ENCODE measurements at places on chromosomes 16 and 17.

DNA sequence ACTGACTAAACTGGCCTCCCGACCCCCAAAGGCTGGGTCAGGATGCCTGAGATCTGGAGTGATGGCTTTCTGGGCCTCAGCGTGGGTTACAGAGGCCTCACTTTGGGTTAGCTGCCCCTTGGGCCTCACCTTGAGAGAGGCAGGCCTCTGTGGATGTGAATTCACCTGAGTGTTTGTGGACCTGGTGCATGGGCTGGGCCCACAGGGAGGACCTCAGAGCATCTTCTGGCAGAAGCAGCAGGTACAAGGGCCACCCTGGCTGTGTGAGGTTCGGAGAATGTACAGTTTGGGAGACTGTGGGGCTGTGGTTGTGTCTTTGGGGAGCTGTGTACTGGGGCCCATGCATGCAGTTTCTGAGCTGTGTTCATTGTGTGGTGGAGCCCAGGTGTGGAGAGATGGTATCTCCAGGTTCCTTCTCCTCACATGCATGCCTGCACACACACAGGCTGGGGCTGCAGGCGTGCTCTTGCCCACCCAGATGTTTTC lies 18.3 kb downstream of the RARA start:
- DNase-seq, result no peak

GRCh38 chr17:72358465-72358864 lies 237.6 kb downstream of the SOX9 start:
- DNase-seq, result no peak

- no peak for DNase-seq
These were observed 922 bp downstream of the FBXL19 start for GRCh38 chr16:30924076-30924912.

DNA sequence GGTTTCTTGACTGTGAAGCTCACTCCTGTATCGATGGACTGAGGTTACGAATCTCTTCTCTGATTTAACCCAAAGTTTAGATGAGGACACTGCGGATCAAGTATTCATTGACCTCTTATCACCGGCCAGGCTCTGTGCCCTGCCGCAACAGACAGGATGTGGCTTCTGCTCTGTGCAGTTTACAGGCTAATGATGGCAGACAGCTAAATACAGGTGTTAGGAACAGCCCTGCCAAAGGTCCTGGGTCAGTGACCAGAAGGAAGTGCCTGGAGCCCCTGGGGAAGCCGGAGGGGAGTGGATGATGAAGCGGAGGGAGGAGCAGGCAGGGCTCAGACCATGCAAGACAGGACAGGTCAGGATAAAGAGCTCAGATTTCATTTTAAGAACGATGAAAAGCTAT lies 44.4 kb downstream of the HAPSTR1 start:
- no peak for DNase-seq

GRCh38 chr17:80095038-80095843 lies 6.1 kb upstream of the GAA start:
- DNase-seq, result no peak

DNA sequence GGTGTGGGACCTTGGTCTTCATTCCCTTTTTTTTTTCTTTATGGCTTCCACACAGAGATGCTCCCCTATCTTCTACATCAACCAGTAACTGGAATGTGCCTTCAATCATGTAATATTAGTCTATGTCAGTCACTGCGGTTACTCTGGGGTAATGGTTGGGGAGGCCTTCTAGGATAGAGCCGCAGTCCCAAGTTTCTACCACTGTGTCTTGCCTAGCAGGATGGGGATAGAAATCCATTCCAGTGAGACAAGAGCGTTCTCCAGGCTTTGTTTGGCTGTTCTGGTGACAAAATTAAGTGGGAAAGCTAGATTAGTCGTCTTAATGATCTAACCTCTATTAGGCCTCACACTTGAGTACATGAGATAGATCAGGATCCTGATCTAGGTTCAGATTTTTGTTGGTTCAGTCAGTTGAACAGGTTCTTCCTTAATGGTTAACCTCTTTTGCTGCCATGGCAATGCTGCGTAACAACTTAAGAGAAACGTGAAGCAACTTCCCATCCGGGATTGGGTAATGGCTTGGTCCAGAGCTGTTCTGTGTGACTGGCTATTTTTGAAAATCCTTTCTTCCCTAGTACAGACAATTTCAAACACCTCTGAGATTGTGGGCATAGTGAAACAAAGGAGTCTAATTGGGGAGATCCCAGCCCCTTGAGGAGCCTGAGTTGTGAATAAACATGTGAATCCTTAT lies 8.7 kb downstream of the MSL1 start:
- DNase-seq, result no peak

DNA sequence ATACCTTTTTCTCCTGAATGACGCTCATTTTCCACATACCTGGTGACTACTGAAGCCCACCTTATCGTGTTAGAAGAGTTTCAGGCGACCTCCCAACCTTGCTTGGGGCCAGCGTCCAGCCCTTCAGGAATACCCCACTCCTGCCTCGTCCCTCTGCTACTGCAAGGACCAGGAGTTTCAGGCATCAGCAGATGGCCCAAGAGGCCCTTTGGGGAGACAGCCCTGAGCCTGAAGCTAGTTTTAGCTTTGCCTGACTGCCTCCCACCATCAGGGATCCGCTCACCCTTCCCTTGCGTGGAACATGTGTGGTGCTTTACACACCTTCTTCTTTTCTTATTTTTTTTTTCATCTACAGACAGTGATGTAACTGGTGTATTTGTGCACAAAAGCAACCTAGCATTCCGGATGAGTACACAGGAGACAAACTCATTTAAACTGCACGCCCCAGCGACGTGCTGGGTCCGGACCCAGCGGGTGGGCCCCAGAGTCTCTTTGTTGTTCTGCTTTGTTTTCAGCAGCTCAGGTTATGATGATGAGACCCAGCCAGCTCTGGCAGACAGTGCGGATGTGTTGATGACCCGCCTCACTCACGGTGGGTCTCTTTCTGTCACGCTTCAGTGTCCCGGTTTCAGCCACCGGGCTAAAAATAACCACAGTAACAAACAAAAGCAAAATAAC lies 242.4 kb downstream of the C16orf95 start:
- DNase-seq, result no peak

DNA sequence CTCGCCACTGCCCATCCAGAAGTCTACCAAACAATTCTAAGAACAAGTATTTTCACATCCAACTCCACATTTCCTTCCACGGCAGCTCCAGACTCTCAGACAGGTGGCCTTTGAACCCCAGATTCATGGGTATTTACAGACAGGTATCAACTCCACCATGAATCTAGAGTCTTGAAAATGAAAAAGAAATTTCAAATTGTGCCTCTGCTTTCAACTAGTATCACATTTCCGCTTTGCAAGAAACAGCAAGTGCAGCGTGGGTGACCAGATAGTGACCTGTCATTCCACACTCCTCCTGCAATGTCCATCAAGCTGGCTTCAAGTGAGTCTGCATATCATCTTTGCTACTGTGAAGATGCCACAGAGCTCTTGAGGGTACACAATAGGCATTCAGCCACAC lies 232.4 kb upstream of the RPL38 start:
- DNase-seq, result no peak

- no peak for DNase-seq
These were observed 43.0 kb upstream of the MSI2 start for GRCh38 chr17:57213180-57213825.

- no peak for DNase-seq
These were observed 55.0 kb downstream of the STH start for GRCh38 chr17:46053911-46054534.

GRCh38 chr16:50614955-50615724 lies 66.0 kb downstream of the SNX20 start:
- no peak for DNase-seq

- no peak for DNase-seq
These were observed 376 bp upstream of the STAC2 start for GRCh38 chr17:39225959-39226683.

- DNase-seq, result no peak
These were observed 2.0 kb downstream of the ZNF319 start for GRCh38 chr16:57998486-57998885.

GRCh38 chr17:73503560-73503959 lies 140.7 kb downstream of the SDK2 start:
- DNase-seq, result no peak

Measured in GOT3 (cell line).